NCI-H2171 (cell line): ENCODE measurements at places on chromosomes 4 and X.

GRCh38 chrX:11103006-11103405 is 8.1 kb upstream of the HCCS start:
- DNase-seq = no peak

DNA sequence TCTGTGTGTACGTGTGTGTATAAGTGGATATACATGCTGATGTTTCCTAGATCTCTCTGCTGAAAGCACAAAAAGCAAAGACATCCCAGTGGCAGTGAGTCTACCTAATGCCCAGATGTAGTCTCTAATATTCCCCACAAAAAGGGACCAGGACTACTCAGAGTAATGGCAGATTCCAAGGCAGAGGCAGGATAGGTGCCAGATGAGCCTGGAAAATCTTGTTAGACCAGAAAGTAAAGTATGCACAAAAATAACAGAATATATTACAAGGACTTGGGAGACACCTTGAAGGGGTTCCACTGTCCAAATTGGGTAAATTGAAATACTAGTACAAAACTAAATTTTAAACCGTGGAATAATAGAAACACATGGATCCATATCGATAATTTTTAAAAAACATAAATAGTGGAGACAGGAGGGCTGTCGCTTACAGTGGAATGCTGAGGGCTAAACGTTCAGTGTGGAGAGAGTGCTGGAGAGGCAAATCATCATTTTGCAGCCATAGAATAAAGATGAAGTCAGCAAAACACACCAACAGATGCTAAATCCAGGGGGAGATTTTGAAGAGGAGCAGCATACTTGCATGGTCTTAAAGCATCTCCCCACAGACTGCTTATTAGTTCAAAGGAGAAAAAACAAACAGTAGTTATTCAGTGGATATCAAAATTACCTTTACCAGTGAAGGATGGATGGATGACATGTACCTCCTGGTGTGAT is 123.4 kb upstream of the TSPAN5 start:
- no peak for DNase-seq

DNA sequence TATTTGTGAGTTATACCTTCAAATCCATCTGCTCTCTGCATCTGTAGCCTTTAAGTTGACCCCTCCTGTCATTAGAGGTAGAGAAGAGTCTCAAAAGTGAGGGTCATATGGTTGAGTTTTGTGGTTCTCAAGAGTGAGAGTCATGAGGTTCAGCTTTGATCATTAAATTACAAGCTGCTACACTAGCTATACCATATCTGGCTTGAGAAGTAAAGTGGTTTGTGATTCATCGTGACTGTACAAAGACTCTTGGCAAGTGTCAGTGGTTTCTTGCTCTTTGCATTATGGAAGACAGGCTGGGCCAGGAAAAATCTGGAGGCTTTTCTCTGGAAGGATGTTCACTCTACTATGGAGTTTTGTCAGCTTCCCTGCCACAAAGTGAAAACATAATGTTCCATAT is 170.6 kb downstream of the ZC4H2 start:
- DNase-seq = no peak

GRCh38 chrX:96703816-96704215 is 19.2 kb downstream of the DIAPH2 start:
- no peak for DNase-seq

GRCh38 chrX:40008791-40009461 is 88.8 kb downstream of the BCOR start:
- DNase-seq = peak; percentile 67

DNA sequence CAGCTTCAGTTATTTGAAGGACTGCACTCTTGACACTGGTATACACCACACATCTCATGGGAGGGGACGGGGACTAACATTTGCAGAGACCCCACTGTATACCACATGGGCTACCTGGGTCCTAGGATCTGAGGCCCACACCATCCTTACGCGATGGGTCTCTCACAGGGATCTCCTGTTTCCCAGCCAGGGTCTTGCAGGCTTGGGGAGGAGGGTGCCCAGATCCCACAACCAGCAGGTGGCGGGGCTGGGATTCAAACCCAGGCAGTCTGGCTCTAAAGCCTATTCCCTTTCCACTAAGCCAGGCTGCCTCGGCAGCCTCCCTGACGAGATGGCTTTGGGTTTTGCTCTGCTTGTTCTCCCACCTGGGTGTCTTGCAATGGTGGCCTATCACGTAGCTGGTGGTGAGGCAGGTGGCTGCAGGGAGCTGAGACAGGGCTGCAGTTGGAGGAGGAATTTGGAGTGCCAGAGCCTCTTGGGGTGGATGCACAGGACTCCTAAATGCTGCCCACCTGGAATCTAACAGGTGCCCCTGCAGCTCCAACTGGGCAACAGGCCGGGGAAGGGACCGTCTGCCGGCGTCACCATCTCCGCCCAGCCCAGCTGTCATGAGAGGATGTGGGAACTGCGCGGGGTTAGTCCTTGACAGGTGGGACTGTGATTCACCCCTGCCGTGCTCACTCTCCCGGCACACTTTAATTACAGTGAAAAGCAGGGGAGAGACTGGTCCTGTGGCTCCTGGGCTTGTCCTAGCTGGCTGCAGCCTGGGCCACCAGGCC is 110.7 kb downstream of the PSAPL1 start:
- DNase-seq = peak; percentile 84

GRCh38 chr4:80199947-80200346 is 2.6 kb downstream of the PRDM8 start:
- DNase-seq = no peak
